T-helper 2 cell treated with Interferon-gamma antibody and Interleukin-4, amounts not matched to agents 5 μg/mL and 100 μg/mL, for 36 hours (primary cell): ENCODE measurements at places on chromosomes 6 and 20.

GRCh38 chr6:134768931-134769330, 181.0 kb downstream of the ALDH8A1 start:
- H3K4me3 ChIP-seq: no peak overlapping the region
- no peaks in the 10 kb centered on the region for H3K4me1 ChIP-seq
- no peak overlapping the region for H3K27ac ChIP-seq

GRCh38 chr6:38341496-38341895, 298.2 kb downstream of the BTBD9 start:
- H3K27ac ChIP-seq: no peak overlapping the region
- no peak overlapping the region for H3K4me3 ChIP-seq
- no peaks in the 10 kb centered on the region for H3K27me3 ChIP-seq
- no peaks in the 10 kb centered on the region for H3K4me1 ChIP-seq
- no peaks in the 10 kb centered on the region for H3K36me3 ChIP-seq
- DNase-seq: no peak

DNA sequence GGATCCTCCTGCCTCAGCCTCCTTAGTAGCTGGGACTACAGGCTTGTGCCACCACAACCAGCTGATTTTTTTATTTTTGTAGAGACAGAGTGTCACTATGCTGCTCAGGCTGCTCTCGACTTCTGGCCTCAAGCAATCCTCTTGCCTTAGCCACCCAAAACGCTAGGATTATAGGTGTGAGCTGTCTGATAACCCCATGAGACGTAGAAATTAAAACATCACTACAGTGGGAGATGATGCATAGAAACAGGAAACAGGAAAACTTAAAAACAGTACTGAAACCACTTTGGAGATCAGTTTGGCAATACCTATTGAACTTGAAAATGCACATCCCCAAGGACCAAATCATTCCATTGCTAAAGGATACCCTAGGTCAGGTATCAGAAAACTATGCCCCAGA, 10.8 kb downstream of the SENP6 start:
- DNase-seq: no peak
- H3K36me3 ChIP-seq: peaks cover 17% of the 10 kb centered on the region
- peak overlapping the region; percentile 38 for H3K27ac ChIP-seq
- peaks cover 49% of the 10 kb centered on the region for H3K4me1 ChIP-seq
- H3K27me3 ChIP-seq: no peaks in the 10 kb centered on the region
- peak overlapping the region; percentile 30 for H3K4me3 ChIP-seq

DNA sequence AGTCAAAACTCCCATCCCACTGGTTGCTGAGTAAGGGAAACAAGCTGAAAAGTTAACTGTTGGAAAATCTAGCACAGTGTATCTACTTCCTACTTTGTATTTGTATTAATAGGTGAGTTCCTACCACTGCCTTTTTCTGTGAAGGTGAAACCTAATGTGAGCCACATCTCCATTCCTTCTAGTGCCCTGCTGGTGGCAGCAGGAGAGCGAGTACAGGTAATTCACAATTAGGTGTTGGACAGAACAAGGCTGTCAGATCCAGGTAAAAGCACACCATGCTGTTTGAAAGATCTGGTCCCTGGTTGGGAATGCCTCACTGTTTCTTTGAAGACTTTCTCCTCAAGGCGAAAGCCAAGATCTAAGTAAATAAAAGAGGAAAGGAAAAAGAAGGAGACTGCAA, 528.4 kb downstream of the PKHD1 start:
- H3K27me3 ChIP-seq: no peaks in the 10 kb centered on the region
- H3K27ac ChIP-seq: no peak overlapping the region
- no peak for DNase-seq
- no peak overlapping the region for H3K4me3 ChIP-seq
- H3K4me1 ChIP-seq: peaks cover 2% of the 10 kb centered on the region

DNA sequence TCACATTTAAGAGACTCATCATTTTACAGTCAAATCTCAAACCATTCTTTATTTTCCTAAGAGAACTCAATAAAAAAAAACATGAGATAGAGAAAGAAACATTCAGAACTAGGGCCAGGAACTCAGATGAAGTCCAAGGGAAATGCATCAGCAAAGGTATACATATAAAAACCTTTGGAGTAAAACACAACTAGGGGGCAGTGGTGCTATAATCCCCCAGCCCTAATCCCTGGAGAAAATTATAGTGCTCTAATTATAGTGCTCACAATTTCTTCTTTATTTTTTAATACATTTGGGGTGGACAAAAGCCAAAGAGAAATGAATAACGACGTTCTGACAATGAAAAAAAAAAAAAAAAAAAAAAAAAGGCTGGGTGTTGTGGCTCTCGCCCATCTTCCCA, 100.6 kb upstream of the EMILIN3 start:
- H3K27me3 ChIP-seq: no peaks in the 10 kb centered on the region
- no peak overlapping the region for H3K27ac ChIP-seq
- peaks cover 16% of the 10 kb centered on the region for H3K36me3 ChIP-seq
- no peak overlapping the region for H3K4me3 ChIP-seq
- peaks cover 3% of the 10 kb centered on the region for H3K4me1 ChIP-seq
- no peak for DNase-seq

GRCh38 chr20:23344336-23344735, 6.3 kb upstream of the NXT1 start:
- no peaks in the 10 kb centered on the region for H3K27me3 ChIP-seq
- DNase-seq: no peak
- H3K36me3 ChIP-seq: no peaks in the 10 kb centered on the region
- H3K27ac ChIP-seq: no peak overlapping the region
- H3K4me1 ChIP-seq: peaks cover 2% of the 10 kb centered on the region

- no peaks in the 10 kb centered on the region for H3K4me1 ChIP-seq
- no peak for DNase-seq
- H3K4me3 ChIP-seq: no peak overlapping the region
- H3K27ac ChIP-seq: no peak overlapping the region
- H3K36me3 ChIP-seq: no peaks in the 10 kb centered on the region
- no peaks in the 10 kb centered on the region for H3K27me3 ChIP-seq
Measured at GRCh38 chr6:113277111-113277510, 580.0 kb upstream of the MARCKS start.

DNA sequence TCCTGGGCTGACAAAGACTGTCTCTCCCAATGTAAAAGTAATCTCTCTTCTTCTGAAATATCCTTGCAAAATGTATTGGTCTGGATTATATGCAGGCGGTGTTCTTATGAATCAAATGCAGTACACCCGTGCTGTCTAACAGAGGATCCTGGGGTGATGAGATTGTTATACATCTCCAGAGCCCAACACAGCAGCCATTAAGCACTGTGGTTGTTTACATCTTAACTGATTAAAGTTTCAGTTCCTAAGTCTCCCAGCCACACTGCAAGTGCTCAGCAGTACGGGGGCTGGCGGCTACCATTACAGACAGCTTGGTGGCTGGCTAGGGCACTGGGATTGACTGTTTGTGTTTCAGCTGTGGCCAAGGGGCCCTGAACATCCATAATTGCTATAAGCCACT, 7.0 kb downstream of the UNC93A start:
- no peak for DNase-seq
- H3K4me1 ChIP-seq: no peaks in the 10 kb centered on the region
- no peaks in the 10 kb centered on the region for H3K36me3 ChIP-seq
- no peak overlapping the region for H3K27ac ChIP-seq
- no peaks in the 10 kb centered on the region for H3K27me3 ChIP-seq

DNA sequence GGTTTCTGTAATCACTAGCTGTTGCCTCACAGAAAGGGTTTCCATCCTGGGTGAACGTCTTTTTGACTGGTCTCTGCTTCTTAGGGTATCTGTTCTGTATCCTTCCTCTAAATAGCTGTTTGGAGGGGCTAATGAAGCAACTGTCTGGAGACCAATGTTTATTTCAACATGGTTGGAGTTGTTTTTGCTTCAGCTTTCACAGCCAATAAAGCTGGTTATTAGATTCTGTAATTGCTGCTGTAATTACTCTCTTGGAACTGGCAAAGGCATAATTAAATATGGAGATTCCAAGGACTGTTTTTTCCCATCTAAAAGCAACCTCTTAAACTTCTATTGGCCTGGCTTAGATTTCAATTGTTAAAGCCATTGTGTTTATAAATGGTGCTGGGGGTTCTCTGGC, 31.9 kb downstream of the CHMP4B start:
- H3K4me3 ChIP-seq: no peak overlapping the region
- H3K36me3 ChIP-seq: peaks cover 6% of the 10 kb centered on the region
- H3K4me1 ChIP-seq: peaks cover 67% of the 10 kb centered on the region
- DNase-seq: no peak
